Uterus (tissue), 4 donors: ENCODE measurements at places on chromosomes 3 and 15. TPM values are rescaled to one million over a fixed set of nuclear protein-coding genes. Genes with fewer than 3 reads are reported as not detected.

The RABL3 gene
- total RNA-seq: 41.3 TPM

- no peak for DNase-seq
These were observed 26.8 kb upstream of the LIMD1 start for GRCh38 chr3:45567730-45568172.

The SEMA3G gene
- total RNA-seq: 4.4 TPM

The EPHB3 gene
- total RNA-seq: 9.4 TPM

- no peak for DNase-seq
These were observed 29.4 kb downstream of the CRTC3 start for GRCh38 chr15:90559119-90559518.

DNA sequence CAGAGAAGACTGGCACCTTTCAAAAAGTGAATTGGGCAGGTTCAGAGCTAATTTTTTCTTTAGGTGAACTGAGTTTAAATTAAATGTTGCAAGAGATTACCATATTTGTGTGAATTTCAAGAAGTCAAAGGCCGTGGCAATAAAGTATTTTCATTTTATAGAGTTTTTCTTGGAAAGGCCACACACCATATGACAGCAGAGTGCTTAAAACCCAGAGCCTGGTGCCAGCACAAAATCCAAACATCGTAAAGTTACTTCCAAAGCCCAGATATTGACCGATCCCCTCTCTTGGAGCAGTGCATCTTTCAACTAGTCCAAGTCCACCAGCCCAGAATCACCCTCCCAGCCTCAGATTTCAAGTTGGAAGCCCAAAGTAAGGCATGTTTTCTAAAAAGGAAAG, 164.5 kb downstream of the VGLL4 start:
- no peak for DNase-seq

The NR1I2 gene
- 0.62 TPM for total RNA-seq

GRCh38 chr15:86558252-86558651, 478.6 kb downstream of the AGBL1 start:
- no peak for DNase-seq

- no peak for DNase-seq
These were observed 107.6 kb downstream of the LRRK1 start for GRCh38 chr15:101026656-101027272.

DNA sequence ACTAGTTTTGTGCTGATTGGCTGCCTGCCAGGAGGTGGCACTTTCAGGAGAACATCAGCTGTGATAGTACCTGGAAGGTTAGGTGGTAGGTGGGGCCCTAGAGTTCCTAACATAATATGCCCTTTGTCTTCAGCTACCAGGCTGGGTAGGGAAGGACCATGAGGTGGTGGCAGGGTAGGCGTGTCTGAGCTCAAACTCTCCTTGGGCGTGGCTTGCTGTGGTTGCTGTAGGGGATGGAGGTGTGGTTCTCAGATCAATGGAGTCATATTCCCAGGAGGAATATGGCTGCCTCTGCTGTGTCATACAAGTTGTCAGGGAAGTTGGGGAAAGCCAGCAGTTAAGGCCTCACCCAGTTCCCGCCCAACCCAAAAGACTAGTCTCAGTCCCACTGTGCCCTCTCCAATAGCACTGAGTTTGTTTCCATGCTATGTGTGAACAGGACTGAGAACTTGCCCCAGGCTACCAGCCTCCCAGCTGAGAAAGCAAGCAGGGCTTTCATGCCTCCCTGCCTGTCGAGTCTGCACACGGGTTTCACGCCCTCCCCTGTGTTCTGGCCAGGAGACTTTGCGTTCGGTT, 107.7 kb downstream of the CHCHD4 start:
- DNase-seq: no peak

GRCh38 chr15:64560998-64561397, 100.6 kb downstream of the ZNF609 start:
- DNase-seq: no peak

GRCh38 chr3:48684480-48685143, 1.1 kb downstream of the NCKIPSD start:
- peak; percentile 35 for DNase-seq

GRCh38 chr3:115503394-115503793, 119.9 kb upstream of the GAP43 start:
- DNase-seq: no peak

The MITF gene
- 66.0 TPM for total RNA-seq

The UPK1B gene
- total RNA-seq: not detected

DNA sequence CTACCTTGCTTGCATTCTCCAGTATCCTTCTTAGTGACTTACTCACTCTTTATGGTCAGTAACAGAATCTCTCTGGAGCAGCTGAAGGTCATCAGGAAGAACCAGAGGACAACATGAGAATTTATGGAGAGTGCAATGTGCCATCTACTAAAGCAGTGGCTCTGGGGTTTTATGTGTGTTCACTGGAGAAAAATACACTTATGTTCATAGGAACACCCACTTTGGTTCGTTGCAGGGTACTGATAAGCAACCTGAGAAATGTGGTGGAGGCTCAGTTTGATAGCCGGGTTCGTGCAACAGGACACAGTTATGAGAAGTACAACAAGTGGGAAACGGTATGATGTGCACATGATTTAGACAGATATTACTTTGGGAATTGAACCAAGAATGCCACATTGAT, 12.8 kb downstream of the CPB1 start:
- DNase-seq: no peak

DNA sequence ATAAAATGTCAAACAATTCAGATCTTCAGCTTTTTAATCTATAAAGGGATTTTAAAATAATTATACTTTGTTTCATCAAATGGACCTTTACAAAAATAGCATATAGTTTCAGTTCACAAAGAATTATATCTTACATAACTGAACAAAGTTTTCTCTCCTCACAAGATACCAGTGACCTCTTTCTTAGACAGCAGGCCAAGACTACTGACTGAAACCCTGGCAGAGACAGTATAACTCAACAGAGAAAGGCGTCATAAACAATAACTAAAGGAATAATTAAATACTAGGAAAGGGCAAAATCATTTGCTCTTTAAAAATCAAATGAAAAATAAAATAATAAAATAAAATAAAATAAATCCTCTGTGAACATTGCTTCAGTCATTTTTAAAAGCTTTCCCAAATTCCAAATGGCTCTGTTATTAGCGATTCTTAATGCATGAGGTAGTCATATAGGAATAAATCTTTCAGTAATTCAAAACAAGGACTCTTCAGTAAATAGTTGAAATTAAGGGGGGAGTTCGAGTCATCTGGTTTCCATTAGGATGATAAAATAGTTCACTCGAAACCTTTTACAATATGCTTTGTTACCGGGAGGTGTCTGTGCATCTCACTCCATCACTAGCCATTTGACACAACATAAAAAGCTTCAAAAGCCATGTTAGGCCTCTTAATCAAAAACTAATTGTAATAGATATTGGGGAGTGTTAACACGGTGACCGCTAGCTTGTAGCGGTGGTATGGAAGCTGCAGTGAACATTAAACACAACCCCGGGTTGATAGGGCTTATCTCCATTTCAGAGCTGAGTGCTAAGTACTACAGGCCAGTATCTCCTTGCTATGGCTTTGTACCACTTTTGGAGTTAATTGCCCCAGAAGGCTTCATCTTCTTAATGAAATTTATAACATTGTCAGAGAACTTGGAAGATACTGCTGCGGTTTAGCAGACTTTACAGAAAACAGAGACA, 142.9 kb upstream of the NR2F2 start:
- DNase-seq: peak; percentile 50

The ST3GAL6 gene
- 8.2 TPM for total RNA-seq

- no peak for DNase-seq
These were observed 3.9 kb downstream of the MST1R start for GRCh38 chr3:49899815-49900214.
